ENCODE measurements at places on chromosomes 11 and 22.

DNA sequence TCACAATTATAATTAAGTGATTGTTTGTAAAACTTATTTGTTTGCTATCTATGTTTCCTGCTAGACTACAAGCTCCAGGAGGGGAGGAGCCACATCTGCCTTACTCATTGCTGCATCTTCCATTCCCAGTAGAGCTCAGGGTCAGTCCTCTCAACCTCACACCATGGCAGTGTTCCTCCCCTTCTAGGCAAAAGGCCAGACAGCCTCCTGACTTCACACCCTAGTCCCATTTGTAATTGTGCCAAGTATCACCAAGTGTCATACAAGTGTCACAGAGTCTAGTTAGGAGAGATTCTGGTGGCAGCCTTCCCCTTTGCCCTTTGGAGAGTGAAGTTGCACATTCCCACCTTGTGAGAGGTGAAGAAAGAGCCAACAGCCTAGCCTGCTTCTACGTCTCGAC, 490.4 kb downstream of the INSC start:
- DNase-seq: no peak

- no peak for DNase-seq
Observed at GRCh38 chr11:83195143-83195466, 1.6 kb downstream of the ANKRD42 start.

DNA sequence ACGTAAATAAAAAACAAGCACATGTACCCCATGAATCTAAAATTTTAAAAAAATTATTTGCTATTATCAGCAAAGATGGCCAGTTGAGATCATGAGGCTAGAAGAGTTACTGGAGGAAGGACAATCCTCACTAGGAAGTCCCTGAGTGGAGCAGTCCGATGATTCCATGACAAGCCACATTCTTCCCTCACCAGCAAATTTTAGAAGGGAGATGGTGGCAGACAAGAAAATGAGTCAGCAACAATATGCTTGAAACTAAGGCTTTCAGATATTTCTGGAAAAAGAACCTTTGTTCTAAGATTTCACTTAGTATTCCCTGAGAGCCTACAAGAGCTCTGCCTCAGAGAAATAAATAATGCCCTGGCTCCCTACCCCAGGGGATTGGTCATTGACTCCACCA, 34.9 kb downstream of the P4HA3 start:
- DNase-seq: no peak

DNA sequence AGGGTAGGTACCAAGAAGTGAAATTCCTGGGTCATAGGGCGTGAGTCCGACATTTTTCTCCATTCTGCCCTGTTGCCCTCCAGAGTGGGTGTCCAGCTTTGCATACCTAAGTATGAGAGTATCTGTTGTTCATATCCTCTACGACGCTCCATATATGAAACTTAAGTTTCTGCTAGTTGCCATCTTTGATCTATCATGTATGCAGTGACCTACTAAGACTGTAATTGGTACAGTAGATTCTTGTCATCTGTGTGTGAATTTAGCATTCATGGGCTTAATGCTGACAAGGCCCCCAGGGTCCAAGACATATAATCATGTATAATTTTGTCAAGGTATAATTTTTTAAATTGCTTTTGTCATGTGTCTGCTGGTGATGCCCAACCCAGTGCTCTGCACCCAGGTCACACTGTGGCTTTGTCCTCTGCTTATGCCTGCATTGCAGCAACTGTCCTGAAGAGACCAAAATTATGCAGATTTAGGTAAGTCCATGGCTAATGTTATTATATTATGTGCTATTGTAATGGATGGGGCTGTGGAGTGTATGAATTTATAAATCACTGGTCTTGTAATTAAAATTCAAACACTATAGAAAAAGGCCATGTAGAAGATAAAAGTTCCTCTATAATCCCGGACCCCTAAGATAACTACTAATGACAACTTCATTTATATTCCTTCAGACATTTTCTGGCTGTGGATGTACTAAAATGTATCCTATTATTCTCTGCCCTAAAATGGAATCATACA, 12.2 kb downstream of the NEAT1 start:
- DNase-seq: no peak

- no peak for DNase-seq
Observed at GRCh38 chr11:134666273-134667174, 254.5 kb upstream of the B3GAT1 start.

- no peak for DNase-seq
Observed at GRCh38 chr11:75655605-75656004, 13.2 kb downstream of the MAP6 start.

DNA sequence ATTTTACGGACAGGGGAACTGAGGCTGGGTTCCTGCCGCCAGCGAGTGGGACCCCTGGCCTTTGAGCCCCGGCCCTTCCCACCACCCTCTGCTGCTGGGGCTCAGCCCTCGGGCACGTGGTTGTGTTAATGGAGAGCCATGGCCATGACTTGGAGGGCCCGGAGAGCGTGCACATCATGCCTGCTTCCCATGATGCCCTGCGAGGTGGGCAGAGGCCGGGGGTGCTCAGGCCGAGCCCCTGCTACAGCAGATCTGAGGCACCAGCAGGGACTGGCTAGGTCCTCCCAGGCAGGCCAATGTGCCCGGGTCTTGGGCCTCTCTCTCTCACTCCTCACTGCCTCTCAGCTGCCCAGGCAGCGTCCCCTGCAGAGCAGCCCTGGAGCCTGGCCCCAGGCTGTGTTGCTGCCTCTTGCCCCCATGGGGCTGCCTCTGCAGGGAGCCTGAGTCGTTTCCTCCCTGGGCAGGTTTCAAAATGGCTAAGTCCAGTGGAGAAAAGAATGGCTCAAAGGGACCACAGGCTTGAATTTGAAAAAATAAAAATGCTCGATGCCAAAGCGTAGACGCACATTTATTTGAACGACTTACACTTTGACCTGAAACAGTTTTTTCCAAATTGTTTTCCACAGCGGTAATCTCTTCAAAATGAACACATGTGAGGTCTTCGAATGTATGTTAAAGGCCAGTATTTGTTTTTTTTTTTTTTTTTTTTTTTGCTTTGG, 72.6 kb upstream of the CLDN5 start:
- no peak for DNase-seq

- no peak for DNase-seq
Observed at GRCh38 chr11:34446386-34446785, 7.7 kb downstream of the CAT start.

DNA sequence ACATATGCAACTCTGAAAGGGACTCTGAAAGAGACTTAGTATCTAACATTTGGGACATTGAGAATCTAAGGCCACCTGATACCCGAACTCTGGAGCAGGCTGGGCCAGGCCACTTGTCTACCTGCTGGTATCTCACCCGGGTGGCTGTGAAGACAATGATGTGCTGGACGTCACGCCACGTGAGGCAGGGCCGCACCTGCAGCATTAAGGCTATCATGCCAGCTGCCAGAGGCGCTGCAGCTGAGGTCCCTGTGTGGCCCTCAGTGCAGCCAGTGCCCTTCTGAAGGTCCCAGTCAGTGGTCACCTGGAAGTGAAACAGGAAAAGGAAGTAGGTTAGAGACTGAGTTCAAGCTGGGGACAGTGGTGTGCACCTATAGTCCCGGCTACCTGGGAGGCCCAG, 12.4 kb downstream of the PCSK7 start:
- DNase-seq: no peak

DNA sequence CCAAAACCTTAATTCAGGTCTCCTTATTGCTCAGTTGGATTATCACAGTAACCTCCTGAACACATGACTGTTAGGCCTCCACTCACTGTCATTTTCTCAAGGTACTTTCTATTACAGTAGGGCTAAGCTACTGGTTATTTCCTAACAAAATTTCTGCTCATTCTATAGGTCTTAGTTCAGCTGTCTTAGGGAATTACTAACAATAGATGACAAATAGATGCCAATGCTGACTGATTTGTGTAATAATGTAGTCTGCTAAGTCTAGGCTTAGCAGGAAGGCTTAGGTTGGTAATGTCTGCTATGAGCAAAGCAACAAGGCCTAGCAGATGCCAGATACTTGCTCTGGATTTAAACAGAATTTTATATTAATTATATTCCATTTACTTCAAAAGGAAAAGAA, 58.1 kb downstream of the RSF1 start:
- DNase-seq: no peak

GRCh38 chr11:113446938-113447337, 28.3 kb downstream of the DRD2 start:
- DNase-seq: peak; percentile 14

GRCh38 chr22:36144886-36145541, 15.5 kb downstream of the APOL3 start:
- no peak for DNase-seq

DNA sequence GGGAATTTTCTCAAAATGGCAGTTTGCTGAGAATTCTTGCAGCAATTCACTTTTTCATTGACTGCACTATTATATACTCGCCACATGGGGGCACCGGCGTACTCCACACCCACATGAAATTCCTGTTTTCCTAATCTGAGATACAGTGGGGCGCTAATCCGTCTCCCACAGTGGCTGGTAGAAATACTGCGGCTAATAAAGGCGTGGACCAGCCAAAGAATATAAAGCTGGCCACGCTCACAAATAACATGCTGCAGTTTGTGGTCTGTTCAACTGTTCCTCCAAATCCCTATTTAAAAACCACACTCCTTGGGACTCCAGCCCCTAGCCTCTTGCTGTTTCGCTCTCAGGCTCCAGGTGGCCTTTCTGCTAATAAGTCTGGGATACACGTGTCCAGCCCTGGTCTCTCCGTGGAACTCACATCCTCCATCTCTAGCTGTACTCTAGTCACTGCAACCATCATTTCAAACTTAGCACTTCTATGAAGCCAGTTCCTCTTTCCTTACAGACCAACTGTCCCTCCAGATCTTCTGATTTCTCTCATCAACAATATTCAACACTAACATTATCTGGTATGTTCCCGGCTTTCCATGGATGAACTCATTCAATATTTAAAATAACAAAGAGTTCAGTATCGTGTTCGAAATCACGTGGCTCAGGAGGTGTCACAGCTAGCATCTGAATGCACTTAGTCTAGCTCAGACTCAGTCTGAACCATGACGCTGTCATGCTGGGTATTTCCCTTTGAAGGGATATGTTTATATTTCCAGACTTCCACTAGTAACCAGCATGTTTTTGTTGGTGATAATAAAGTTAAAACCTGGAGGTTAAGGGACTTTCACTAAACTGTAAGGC, 22.0 kb downstream of the TBRG1 start:
- peak; percentile 26 for DNase-seq

DNA sequence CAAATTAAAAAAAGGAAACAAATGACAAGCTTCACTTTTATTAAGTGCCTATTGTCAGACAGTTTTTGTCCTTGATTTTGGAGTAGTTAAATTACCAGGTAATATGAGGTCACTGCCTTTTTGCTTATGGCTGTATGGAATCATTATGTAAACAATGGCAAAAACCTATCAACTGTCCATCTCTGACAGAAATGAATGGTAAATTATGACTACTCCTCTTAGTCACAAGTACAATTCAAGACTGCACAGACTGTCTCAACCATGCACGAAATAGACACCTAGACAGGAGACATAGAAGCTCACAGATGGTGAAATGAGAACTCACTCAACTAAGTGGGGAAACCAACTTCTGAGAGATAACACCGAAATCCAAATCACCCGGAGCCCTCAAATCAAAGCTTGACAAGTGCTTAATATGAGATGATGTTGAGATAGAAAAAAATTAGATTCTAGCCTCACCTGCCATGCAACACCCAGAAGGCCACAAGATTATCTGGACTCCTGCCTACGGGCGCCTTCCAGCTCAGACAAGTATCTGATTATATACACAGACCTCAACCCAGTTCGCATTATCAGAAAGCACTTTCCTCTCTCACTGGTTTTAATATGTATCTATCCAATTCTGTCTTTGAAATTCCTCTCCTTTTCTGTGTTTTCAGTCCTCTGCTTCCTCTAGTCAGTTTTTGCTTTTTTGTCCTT, 199.3 kb downstream of the CADM1 start:
- DNase-seq: no peak

GRCh38 chr11:72780296-72781062, 13.4 kb downstream of the STARD10 start:
- peak; percentile 90 for DNase-seq

DNA sequence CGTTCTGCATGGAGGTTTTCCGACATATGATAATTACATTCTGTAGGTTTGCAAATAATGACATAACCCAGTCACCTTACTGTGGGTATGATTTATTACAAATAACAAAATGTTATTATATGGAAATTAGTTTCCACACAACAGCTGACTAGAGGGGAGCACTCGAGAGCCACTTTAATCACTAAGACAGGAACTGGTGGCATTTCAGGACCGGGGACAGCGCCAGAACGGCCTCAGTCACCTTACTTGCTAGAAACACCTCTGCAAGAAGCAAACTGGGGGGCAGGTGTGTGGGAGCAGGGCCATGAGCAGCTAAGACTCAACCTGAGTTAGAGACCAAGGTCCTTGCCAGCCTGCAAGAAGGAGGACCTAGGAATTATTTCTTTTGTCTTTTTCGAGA, 199.9 kb downstream of the DSCAML1 start:
- DNase-seq: no peak

- no peak for DNase-seq
Observed at GRCh38 chr11:72112978-72113808, 698 bp upstream of the ANAPC15 start.

GRCh38 chr11:73143126-73143838, 1.2 kb upstream of the FCHSD2 start:
- DNase-seq: peak; percentile 34

DNA sequence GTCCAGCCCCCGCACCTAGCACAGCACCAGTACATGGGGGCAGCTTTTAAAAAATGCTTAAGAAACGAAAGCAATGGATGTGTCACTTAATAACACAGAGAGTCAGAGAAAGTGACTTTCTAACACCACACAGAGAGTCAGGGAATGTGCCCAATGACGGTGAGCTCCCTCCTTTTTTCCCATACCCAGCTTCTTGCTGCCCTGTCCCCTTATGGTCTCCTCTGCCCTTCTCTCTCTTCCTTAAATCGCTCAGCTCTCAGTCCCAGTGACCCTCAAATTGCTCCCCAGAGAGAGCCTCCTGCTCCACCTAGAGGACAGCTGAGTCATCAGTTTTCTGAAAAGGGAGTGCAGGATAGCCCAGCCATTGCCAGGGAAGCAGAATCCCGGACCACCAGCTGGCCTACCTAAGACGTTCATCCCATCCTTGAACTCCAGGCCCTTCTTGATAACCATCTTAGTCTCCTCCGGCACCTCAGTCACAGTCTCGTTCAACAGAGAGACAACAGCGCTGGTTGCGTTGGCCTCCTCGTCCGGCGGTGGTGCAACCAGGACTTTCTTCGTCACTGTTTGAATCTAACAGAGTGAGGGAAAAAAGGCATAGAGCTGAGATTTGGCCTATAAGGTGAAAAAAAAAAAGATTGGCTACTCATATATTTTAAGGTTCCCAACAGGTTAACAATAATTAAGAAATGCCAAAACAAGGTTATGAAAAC, 113.5 kb downstream of the SLC1A2 start:
- no peak for DNase-seq

DNA sequence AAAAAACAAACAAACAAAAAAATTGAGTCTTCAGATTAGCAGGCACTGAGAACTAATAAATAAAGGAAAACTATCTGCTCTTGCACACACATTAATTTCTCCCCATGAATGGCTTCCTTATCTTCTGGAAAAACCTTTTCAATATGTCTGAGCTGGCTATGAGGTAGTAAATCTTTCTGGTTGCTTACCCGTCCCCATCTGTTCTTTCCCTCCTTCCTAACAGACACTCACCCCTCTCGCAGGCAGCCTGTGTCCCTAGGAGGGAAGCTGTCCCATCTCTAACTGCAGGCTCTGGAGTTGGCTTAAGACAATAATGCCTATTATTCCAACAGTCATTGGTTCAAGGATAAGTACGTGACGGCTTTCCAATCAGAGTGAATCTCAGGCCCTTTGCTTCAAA, 8.2 kb upstream of the SCUBE2 start:
- DNase-seq: no peak

GRCh38 chr11:63907808-63908530, 9.0 kb downstream of the RCOR2 start:
- no peak for DNase-seq

GRCh38 chr11:44223238-44223637, 86.7 kb downstream of the ALX4 start:
- DNase-seq: peak; percentile 57

Data from NCI-H2171 (cell line).